Midbrain (tissue), 1 donor: ENCODE measurements at places on chromosomes 12 and 14.
A peak's percentile ranks its signal among the peaks of the same experiment; 100 is the strongest.

GRCh38 chr12:121926874-121927706, 8.7 kb downstream of the CFAP251 start:
- DNase-seq = no peak

DNA sequence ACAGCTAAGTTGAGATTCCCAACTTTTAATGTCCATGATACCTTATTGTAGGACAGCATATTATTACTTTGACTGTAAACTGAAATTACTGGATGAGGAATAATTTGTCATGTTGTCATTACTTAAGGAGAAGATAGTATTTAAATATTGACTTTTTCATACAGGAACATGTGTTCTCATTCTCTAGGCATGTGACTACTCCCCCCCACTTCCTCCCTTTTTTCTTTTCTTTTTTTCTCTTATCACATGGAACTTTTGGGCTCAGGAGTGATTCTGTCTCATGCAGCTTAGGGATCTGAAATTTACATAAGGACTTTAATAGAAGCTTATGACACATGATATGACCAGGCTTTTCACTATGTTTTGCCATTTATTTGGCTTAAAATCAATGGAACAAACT, 127.7 kb upstream of the SLCO1C1 start:
- no peak for DNase-seq

- DNase-seq = no peak
Measured at GRCh38 chr12:3537719-3538465, 46.9 kb downstream of the PRMT8 start.

GRCh38 chr12:108324351-108325017, 14.6 kb downstream of the CMKLR1 start:
- no peak for DNase-seq

- no peak for DNase-seq
Measured at GRCh38 chr12:66195242-66195641, 6.2 kb downstream of the IRAK3 start.

GRCh38 chr12:81626406-81626805, 132.7 kb downstream of the PPFIA2 start:
- DNase-seq = no peak

DNA sequence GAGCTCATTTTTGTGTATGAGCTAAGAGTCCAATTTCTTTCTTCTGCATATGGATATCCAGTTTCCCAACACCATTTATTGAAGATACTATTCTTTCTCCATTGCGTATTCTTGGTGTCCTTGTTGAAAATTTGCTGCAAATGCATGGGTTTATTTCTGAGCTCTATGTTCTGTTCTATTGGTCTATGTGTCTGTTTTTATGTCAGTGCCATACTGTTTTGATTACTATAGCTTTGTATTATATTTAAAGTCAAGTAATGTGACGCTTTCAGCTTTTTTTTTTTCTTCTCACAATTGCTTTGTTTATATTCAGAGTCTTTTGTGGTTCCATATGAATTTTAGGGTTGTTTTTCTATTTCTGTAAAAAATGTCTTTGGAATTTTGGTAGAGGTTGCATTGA, 247.1 kb upstream of the TBX3 start:
- no peak for DNase-seq

DNA sequence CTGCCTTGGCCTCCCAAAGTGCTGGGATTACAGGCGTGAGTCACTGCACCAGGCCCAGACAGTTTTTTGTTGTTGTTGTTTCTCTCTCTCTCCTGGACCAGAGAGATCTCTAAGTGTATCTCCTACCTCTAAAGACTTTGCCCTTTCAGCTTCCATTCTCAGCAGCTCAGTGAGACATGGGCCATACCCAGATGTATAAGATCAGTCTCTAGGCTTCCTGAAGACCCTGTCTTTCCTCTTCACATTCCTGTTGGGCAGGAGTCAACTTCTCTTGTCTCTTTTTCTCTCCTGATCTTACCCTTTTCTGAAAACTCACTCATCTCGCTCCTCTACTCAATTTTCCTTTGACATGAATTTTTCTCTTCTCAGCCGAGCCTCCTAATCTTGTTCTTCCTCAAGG, 42.0 kb downstream of the KCNK13 start:
- no peak for DNase-seq

GRCh38 chr12:3432176-3432742, 58.7 kb upstream of the PRMT8 start:
- DNase-seq = no peak

GRCh38 chr14:92582706-92583452, 69.3 kb downstream of the RIN3 start:
- DNase-seq = no peak

- DNase-seq = peak; percentile 29
Measured at GRCh38 chr14:32014057-32014456, 63.0 kb upstream of the ARHGAP5 start.

DNA sequence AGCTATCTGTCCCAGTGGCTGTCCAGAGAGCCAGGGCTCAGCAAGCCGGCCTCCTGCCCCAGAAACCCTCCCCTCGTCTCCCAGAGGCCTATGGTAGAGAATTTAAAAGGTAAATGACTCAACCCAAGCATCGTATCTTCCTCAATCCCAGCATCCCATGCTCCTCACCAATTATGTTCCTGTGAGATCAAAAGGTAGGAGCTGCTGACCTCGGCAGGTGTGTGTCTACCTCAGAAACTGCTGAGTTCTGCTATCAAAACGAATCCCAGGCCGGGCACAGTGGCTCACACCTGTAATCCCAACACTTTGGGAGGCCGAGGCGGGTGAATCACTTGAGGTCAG, 49.3 kb downstream of the FOXN3 start:
- no peak for DNase-seq

DNA sequence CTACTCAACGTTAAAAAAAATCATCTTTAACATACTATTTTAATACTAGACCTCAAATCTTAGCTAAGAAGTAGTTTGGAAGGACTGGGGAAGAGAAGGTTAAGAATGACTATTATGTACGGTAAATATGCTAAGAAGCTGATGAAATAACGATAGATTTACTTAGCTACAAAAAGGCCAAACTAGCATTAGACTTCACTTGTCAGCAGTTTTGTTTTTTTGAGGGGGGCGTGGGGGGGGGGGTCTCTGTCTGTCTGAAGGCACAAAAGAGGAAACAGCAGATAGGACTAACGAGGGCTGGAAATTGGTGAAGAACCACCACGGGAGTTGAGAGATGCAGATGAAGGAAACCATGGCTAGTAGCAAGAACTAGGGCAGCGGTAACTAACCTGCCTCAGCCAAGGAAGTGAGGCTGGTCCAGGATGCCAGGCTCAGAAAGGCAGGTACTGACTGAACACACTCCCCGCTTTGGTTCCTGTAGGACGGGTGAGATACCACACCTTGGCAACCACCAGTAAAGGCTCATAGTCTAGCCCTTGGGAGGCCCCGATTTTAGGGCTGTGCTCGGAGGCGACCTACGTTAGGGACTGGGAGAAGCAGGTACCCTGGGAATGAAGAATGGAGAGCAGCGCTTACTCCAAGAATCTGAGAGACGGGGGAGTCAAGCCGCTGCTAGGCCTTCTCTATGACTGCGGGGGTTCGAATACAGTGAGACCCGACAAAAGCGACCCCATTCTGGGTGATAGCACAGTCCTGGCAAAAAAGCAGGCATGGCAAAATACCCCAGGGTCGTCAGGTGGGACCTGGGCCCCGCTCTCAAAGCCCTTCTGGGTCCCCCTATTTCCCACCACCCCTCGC, 675 bp downstream of the NEDD8 start:
- no peak for DNase-seq

DNA sequence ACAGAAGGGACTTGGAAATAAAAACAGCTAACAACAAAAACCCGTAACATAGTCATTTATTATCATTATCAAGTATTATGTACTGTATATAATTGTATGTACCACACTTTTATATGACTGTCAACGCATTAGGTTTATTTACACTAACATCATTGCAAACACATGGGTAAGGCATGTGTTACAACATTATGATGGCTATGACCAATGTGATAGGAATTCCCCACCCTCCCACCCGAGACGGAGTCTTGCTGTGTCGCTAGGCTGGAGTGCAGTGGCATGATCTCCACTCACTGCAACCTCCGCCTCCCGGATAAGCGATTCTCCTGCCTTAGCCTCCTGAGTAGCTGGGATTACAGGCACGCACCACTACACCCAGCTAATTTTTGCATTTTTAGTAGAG, 82.6 kb downstream of the ERC1 start:
- no peak for DNase-seq

DNA sequence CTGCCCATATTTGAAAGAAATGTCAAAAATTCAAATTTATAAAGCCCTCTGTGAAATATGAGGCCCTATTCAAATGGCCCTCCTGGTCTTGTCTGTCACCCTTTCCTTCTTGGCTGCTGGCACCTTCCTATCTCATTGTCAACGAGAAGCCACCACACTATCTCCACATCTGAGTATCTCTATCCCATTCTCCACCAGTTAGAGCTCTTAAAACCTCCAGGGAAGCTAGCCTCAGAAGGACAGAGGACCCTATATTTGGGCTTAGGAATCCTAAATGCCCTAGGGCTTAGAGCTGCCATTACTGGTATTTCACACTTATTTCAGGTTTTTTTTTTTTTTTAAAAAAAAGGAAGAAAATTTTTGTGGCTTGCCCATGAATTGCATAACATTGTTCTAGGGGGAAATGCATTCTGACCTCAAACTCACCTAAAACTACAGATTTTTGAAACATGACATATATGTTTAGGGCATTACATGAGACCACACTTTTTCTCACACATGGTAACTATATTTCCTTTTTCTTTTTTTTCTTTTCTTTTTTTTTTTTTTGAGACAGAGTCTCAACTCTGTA, 25.0 kb downstream of the SLC25A21 start:
- no peak for DNase-seq

DNA sequence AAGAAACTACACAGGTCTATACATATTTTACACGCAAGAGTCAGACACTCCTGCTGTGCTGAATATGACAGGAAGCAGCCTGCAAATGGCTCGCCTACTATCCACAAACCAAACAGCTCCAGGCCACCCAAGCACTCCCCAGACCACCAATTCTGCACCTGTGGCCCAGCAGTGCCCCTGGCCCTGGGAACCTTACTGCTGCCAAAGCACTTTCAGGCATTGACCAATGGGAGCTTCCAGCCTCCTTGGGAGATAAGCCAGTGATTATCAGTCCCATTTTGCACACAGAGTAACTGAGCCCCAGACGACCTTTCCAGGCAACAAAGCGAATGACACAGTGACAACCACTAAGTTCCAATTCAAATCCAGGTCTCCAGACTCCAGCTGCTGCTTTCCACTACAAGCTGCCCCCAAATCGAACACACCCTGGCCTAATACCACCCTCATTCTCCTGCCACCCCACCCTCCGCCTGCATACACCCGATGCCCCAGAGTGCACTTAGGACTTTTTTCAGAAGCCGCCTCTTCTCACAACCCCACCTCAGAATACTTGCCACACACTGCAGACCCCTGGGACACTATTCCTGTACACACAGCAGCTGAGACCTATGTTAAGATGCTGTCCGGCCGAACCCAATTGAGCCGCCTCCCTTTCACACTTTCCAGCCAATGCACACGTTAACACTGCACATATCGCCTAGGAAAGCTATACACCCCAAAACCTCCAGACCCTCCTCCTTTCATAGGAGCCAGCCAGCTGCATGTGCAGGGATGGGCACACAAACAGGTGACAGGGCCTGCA, 126.1 kb upstream of the PRMT8 start:
- no peak for DNase-seq

- DNase-seq = no peak
Measured at GRCh38 chr14:74411671-74412070, 14.3 kb downstream of the SYNDIG1L start.
